GM13976 (cell line): ENCODE measurements at places on chromosomes 6 and 20.

- no peak for DNase-seq
Observed at GRCh38 chr6:158737710-158738615, 81.2 kb downstream of the EZR start.

DNA sequence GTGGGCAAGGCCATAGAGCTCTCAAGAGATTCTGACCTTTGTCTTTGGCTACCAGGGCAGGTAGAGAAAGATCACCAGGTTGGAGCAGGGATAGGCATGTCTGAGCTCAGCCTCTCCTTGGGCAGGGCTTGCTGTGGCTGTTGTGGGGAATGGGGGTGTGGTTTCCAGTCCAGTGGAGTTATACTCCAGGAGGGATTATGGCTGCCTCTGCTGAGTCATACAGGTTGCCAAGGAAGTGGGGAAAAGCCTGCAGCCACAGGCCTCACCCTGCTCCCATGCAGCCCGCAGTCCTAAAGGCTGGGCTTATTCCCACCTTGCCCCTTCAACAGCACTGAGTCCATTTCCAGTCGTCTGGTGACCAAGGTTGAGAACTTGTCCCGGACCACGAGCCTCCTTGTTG, 21.9 kb downstream of the MEP1A start:
- no peak for DNase-seq

DNA sequence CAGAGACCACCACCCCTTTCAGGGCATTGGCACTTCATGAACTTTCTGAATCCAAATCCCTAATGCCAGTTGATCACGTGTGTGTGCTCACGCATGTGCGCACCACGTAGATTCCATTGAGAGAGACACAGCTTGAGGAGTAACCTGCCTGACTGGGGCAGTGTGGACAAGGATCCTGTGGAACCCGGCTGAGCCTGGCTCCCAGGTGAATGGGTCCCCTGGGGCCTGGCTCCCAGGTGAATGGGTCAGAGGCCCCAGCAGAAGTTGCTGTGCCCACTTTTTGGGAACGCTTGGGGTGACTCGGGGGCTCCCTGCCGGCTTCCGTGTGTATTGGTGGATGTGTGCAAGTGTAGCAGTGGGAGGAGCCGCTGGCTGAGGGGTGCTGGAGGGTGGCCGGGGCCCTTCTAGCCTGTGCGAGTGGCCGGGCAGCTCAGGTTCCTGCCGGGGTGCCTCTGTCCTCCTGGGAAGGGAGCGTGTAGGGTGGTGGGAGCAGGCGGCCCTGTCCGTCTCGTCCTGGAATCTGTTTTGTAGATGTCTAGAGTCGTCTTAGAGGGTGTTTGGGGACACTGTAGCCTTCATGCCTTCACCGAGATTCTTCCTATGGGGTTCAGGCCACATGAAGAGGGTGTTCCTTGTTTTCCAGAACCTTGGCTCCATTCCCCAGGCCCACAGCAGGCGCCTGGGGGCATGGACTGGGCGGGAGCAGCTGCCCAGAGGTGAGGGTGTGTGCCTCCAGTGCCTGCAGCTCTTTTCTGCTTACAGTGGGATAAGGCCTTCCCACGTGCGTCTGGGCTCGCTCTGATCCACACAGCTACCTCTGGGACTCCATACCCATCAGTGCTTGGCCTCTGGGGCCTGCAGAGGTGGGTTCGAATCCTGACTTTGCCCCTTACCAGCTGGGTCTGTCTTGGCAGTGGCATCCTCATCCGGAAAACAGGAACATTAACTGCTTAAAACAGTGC, 3.2 kb downstream of the RBM38 start:
- no peak for DNase-seq

DNA sequence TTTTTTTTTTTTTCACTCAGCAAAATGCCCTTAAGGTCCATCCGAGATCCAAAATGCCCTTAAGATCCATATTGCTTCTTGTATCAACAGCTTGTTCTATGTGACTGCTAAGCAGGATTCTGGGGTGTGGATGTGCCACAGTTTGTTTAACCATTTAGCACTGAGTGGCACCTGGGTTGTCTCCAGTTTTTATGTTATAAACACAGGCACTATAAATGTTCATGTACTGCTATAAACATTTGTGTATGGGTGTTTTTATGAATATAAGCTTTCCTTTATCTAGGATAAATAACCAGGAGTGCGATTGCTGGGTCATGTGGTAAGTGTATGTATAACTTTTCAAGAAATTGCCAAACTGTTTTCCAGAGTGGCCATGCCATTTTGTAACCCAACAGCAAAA, 386.0 kb downstream of the RNGTT start:
- DNase-seq = no peak

DNA sequence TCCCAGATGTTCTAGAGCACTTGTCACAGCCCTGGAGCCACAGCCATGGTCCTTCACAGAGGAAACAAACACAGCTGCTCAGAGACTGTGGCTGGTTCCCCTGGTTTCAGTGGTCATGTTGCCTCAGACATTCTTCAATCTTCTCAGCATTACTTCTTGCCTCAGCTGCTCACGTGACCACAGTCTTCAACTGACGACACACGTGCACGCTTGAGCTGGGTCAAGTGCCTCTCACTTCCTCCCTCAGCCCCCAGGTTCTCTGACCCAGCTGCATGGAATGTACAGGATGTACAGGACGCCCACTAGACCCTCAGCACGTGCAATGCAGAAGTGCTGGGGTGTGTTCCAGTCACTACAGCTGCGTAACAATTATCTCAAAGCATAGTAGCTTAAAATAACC, 159.8 kb upstream of the GGTLC1 start:
- no peak for DNase-seq

- peak; percentile 86 for DNase-seq
Observed at GRCh38 chr6:81752084-81752920, at the start of gene TENT5A. Gene TENT5A, minus strand, starts transcription at chr6:81752681. Its CDS starts 540 bp downstream, at chr6:81752141.

- no peak for DNase-seq
Observed at GRCh38 chr6:53032849-53033248, 32.4 kb upstream of the FBXO9 start.

DNA sequence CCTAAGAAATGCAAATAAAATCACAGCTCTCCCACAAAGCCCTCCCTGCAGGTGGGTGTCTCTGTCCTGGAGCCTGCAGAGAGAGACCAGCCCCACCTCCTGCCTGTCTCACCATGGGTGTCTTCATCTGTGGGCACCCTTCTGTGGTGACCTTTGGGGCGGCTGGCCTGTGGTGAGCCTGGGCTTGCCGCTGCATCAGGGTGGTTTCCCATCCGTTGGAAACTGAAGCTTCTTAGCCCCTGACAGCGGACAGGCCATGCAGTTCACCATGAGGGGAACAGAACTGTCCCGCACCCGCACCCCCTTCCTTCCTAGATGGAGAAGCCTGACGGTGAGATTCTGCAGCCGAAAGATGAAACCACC, 42.3 kb upstream of the FRMD1 start:
- DNase-seq = no peak

DNA sequence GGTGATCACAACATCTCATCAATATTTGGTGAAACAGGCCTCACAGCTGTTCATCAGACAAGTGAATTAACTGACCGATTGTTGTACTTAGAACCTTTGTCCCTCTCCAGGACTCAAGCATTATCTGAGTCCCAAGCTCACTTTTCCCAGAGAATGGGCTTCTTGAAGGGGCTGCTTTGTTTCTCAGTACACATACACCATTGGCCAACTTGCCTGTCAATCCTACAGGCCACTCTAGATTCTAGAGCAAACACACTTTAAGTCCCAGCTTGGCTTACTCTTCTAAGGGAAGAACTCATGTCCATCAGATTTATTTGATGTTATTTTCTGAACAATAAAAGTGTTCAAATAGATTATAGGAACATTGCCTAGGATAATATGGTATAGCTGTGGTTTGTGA, 249.5 kb downstream of the BCKDHB start:
- DNase-seq = no peak

- DNase-seq = no peak
Observed at GRCh38 chr20:11379257-11380011, 538.3 kb upstream of the BTBD3 start.

GRCh38 chr20:21562656-21563055, 48.8 kb upstream of the NKX2-2 start:
- no peak for DNase-seq

- no peak for DNase-seq
Observed at GRCh38 chr6:2876210-2877056, 26.7 kb downstream of the SERPINB9 start.
